ENCODE measurements at places on chromosomes 4 and X.
A peak's percentile ranks its signal among the peaks of the same experiment; 100 is the strongest.

DNA sequence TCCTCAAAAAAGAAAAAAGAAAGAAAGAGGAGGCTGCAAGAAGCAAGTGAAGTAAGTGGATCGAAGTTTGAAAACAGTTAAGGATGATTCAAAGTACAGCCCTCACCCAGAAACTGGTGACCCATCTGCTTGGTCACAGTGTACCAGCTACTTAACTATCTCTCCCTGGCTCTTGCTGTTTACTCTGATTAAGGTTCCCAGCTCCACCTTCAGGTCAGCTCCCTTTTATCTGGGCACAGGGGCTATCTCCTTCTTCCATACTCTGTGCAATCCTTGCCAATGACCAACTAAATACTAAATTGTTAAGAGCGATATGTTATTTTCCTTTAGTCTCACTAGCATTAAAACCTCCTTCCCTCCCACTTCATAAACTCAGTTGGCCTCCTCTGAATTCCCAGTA is 81.5 kb upstream of the SMIM10 start:
- no peak for DNase-seq

- no peak for DNase-seq
Observed at GRCh38 chr4:24519649-24520048, 64.7 kb downstream of the DHX15 start.

DNA sequence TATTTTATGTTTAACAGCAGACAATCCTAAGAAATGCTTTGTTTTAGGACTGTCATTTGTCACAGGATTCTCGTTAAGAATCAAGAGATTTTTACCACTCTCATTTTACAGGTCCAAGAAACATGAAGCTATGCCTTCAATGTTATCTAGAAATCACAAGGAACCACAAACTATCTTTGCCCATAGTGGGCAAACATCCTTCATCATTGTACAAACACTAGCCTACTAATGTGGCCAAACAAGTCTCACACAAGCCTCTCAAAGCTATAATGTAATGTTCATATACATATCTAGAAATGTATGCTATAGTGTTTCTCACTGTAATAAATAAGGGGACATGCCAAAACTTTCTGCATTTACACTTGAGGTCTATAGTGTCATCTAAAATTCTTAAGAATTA is 26.8 kb downstream of the ZMAT1 start:
- DNase-seq, result no peak

DNA sequence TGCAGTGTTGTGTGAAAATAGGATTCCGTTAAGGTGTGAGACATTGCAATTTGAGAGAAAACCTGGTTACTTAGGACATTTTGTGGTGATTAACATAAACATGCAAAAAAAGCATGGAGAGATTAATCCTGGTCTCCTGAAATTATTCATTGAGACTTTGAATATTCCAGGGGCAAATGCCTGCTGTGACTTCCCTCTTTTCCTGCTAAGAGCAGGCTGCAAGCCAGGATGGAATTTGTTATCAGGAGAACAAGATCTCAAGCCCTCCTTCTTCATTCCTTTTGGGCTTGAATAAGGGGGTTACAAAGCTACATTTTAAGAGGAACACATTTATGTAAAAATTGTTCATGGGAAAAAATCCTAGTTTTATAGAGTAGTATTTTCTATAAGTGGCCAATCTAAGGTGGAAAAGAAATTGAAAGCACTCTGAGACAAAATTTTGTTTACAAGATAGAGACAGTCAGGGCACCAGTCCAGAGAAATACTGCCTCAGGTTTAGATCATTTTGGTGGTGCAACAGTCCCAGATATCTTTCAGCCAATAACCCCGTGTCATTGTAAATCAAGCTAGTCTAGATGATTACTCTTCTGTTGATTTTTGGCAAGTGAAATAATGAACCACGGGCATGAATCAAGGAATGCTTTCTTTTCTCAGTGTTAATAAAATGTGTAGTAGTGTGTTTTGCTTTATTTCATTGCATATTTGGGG is 1528.3 kb upstream of the AGA start:
- DNase-seq, result no peak

DNA sequence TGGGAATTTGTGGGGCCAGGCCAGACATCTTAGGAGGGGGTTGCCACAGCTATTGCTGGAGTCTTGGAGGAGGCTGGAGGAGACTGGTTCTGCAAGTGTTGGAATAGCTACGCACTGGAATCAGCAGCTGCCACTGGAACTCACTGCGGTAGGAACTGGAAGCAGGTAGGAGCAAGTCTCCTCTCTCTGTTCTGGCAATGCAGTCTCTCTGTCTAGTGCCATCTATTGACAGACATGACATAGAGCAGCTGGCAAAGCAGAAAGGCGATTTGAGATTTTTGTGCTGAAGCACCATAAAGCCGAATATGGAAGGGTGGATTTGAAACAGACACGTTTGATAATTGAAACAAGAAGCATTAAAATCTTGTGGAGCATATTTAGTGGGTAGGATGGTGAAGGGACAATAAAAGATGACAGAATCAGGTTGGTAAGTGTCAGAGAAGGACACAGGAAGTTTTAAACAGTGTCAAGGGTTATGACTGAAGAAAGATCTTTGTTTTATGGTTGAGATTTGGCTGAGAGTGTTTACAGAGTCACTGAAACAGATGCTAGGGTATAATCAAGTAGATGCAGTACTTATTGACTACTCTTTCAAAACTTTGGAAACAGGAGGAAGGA is 23.5 kb upstream of the SYNPO2 start:
- DNase-seq, result peak; percentile 9

GRCh38 chr4:79949178-79949577 is 123.9 kb downstream of the ANTXR2 start:
- no peak for DNase-seq

DNA sequence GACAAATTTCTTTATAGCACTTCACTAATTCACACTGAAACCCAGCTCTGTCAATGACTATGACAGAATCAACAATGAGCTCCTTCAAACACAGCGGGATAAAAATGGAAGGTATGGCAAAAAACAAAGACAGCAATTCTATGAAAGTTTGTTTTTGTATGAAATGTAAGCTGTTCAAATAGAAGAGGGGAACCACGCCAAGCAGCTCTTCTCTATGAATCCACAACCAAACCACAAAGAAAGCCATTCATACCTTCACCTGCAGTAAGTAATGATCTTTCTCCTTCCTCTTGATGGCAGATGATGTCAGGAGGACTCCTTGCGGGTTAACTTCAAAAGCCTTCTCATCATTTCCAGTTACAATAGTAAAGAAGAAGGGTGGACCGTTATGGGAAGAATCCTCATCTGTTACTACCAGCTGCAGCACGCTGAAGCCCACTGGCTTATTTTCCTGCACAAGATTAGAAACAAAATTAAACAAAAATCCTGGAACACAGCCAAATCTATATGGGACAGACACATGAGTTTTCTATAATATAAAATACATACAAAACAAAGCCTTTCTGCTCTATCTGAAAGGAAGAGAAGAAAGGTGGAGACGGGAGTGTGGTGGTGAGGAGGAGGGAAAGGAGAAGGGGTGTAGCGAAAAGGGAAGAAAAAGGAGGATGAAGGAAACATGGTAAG is 48.9 kb upstream of the MTNR1A start:
- no peak for DNase-seq

GRCh38 chrX:101395789-101396188 is 5.0 kb downstream of the RPL36A start:
- DNase-seq, result no peak

DNA sequence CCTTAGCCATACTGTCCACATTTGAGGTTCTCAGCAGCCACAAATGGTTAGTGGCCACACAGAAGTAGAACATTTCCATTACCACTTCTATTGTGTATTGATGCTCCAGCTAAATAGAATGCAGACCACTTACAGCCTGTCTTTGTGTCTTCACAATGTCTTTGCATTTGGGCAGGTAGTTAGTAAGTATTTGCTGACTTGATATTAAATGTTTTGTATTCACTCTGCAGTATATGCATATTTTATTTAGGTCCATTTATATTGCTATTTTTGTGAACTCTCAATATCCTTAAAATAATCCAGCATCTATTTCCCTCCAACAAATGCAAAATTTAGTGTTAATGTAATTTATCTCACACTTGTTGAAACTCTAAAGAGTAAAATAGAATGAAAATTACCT is 26.6 kb downstream of the ANAPC4 start:
- DNase-seq, result no peak

DNA sequence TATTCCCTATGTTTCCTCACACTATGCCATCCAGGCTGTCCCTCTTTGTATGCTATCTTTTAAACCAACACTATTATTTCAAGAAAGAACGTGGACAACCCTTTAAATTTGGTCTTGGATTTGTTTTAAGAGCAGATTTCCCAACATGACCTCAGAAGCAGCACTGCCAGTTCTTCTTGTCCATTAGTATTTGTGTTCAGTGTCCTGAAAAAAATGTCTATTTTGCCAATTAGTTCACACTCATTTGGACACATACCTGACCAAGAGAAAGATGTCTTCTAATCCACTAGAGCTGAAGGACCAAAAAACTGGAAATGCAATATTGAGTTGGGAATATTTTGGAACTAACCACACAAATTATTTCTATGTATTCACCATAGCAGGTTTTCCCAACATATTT is 223.2 kb upstream of the CNKSR2 start:
- no peak for DNase-seq

- DNase-seq, result no peak
Observed at GRCh38 chr4:158826882-158827281, 58.1 kb downstream of the FNIP2 start.

DNA sequence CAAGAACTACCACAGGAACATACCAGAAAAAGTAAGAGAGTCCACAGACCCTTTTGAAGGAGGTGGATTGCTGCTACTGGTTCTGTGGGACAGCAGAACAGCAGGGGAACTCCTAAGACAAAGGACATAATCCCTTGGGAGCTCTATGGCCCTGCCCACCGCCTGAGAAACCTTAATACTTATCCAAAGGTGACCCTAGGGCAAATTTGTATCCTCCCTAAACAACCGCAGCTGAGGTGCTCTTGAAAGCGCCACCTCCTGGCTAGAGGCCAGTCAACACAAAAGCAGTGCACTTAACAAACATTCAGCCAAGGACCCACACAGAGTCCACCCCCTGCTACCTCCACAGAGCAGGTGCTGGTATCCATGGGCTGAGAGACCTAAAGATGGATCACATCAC is 136.8 kb downstream of the ADAM29 start:
- DNase-seq, result no peak

DNA sequence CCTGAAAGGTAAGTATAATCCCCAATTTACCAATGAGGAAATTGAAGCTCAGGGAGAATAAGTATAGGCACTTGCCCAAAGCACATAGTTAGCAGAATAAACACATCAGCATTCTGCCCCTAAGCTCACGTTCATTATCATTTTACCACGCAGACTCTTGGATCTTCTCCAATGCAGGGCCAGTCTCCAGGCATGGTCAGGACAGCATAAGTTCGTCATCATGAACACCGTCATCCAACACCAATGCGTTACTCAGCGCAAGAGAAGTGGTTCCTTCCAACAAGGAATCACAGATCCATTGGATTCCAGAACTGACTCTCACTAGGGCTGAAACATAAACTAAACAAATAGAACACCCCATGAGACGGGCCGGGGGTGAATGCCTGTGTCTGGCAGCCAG is 86.5 kb upstream of the GPM6B start:
- DNase-seq, result no peak

- no peak for DNase-seq
Observed at GRCh38 chr4:78528327-78528726, 23.2 kb upstream of the ANXA3 start.

DNA sequence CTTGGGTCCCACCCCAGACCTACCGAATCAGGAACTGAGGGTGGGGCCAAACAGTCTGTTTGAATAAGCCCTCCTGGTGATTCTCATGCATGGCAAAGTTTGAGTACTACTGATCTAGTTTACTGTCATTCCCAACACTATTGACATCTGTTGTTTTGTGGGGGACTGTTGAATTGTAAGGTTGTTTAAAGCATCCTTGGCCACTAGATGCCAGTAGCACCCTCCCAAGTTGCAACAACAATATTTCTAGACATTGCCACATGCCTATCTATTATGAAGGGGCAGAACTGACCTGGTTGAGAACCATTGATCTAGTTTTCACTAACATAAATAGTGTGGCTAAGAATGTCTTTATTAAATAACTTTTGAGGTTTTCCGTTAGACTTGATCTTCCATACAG is 15.1 kb downstream of the TAF9B start:
- no peak for DNase-seq

DNA sequence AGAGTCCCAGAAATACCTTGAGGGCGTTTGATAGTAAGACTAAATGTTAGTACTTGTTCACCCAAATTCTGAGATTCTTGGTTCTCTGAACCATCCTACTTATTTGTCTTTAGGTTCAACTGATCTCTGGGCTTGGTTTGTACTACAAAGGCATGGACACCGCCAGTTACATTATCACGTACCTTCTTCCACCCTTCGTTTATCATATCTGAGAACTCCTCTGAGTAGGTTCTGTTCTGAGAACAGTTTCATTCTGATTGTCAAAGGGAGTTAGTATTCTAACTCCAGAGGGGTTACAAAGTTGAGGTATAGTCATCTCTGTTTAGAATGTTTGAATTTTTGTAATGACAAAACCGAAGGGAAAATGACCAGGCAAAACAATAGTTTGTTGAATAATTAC is 19.3 kb downstream of the ZFX start:
- no peak for DNase-seq

- DNase-seq, result no peak
Observed at GRCh38 chr4:20591571-20591970, 108.7 kb upstream of the PACRGL start.

GRCh38 chr4:83238393-83239248 is 46.0 kb downstream of the COQ2 start:
- DNase-seq, result no peak

- DNase-seq, result no peak
Observed at GRCh38 chr4:37830640-37831039, 4.2 kb downstream of the PGM2 start.

DNA sequence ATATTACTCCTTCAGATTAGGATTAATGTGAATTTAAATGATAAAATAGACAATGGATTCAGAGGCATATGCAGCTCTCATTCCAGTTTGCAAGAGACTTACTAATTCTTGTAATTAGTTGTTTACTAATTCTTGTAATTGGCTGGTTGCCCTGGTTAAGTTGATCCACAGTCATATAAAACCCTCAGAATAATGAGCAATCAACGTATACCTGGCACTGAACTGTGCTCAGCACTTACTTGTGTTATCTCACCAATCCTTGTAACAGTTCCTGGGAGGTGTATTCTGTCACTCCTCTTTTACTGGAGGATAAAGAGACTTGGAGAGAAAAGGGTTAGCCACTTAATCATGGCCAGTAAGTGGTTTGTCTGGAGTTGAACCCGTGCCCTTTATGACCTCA is 10.5 kb downstream of the HERC5 start:
- no peak for DNase-seq

GRCh38 chrX:101223226-101223625 is 3.6 kb downstream of the DRP2 start:
- DNase-seq, result no peak

Measured in NCI-H1105 (cell line).